ENCODE measurements at places on chromosomes 13 and 19.
A peak's percentile ranks its signal among the peaks of the same experiment; 100 is the strongest.

- DNase-seq: peak; percentile 96
Measured at GRCh38 chr19:58330458-58330857, 3.7 kb downstream of the ZSCAN22 start.

DNA sequence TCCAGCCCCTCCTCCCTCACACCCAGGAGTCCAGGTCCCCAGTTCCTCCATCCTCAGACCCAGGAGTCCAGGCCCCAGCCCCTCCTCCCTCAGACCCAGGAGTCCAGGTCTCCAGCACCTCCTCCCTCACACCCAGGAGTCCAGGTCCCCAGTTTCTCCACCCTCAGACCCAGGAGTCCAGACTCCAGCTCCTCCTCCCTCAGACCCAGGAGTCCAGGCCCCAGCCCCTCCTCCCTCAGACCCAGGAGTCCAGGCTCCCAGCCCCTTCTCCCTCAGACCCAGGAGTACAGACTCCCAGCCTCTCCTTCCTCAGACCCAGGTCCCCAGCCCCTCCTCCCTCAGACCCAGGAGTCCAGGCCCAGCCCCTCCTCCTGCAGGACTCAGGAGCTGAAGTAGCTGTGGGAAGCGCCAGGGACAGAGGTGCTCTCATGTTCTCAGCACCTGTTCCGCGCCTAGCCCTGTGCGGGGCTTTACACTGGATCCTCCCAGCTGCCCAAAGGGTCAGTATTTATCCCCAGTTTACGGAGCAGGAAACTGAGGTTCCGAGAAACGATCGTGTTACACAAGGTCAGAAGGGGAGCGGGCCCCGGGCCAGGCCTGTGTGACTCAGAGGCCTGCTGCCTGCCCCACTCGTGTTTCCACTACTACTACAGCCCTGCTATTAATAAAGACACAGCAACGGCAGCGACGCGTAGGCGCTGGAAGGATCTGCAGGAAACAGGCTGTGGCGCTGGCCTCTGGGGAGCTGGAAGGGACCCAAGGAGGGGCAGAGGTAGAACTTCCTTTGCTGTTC lies 1.7 kb upstream of the SBK3 start:
- peak; percentile 95 for DNase-seq

GRCh38 chr19:35641515-35642151 lies at the start of gene ETV2:
TSS of gene ETV2 (plus strand) at chr19:35641745. CDS start at chr19:35642461, 716 bp downstream.
- DNase-seq: no peak

- DNase-seq: no peak
Measured at GRCh38 chr13:88919970-88920628, 1248.9 kb downstream of the SLITRK5 start.

GRCh38 chr13:106352850-106353249 lies 182.6 kb downstream of the EFNB2 start:
- DNase-seq: no peak

DNA sequence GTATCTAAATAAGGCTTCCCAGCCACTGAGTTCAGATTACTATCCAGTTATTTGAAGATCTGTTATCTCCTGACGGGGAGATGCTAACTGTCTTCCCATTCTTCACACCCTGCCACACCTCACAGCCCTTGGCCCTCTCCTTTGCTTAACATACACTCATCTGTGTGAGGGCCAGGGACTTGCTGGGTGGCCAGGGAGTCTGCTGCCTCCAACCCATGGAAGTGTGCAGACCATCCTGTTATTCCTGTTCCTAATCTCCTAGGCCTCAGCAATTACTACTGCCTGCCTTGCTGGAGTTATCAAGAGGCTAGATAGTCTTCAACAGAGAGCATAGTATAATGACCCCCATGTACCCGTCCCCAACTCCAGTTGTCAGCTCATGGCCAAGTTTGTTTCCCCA lies 36.2 kb upstream of the GTF3A start:
- DNase-seq: no peak

GRCh38 chr13:44575741-44576350 lies at the start of gene TSC22D1:
TSS of gene TSC22D1 (minus strand) at chr13:44576330. CDS start at chr13:44576074, 256 bp downstream.
- no peak for DNase-seq

DNA sequence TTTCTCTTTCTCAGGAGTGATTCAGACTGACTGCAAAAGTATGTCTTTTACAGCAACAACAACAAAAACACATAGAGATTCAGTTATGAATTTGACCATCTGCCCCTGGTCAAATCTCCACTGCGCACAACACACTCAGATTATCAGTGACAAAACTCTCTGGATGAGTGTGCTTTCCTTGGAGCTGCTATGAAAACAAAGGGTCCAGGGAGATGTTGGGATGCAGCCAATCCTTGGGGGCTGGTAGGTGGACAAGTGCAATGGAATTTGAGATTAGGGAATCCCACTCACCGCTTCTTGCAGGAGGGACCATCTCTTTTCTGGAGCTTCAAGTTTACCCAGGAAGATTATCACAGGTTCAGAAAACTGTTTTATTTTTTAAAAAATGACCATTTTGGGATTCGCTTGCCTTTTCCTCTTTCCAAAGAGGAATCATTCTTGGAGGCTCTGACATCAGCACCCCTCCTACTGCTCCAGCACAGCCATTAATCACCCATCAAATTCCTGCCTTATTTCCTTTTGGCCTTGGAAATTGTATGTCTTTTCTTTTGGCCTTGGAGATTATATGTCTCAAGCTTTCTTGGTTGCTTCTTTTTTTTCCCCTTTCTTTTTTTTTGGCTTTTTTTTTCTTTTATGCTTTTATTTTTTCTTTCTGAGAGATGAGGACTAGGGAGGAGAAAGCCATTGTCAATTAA lies 311.8 kb downstream of the TSHZ3 start:
- DNase-seq: no peak

GRCh38 chr13:109275852-109276251 lies 510.5 kb downstream of the IRS2 start:
- DNase-seq: no peak

GRCh38 chr19:16571822-16572331 lies 338 bp downstream of the SLC35E1 start:
- no peak for DNase-seq

- no peak for DNase-seq
Measured at GRCh38 chr13:96294930-96295881, 205.3 kb downstream of the HS6ST3 start.

DNA sequence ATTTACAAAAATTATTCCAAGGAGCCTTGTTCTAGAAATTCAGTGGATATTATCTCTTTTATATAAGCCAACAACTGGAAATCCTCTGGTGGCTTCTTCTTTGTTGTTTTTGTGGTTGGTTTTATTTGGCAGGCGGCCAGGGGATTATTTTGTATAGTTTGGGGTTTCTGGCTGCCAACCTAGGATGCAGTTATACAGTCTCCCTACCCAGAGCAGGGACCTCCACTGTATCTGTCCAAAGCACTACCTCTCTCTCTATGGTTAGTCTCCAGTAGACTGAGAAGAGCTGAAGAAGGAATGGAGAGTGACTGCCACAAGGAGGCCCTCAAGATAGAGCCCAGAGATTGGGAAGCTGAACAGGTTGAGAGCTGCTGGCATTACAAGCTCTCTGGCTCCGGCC lies 80.2 kb downstream of the ZAR1L start:
- DNase-seq: no peak

- DNase-seq: peak; percentile 16
Measured at GRCh38 chr19:46951171-46951986, 68.3 kb upstream of the NPAS1 start.

GRCh38 chr19:32020538-32020937 lies 324.9 kb upstream of the ZNF507 start:
- no peak for DNase-seq

- no peak for DNase-seq
Measured at GRCh38 chr13:51091839-51092238, 19.2 kb downstream of the C13orf42 start.

- DNase-seq: no peak
Measured at GRCh38 chr19:18879579-18880373, 16.2 kb downstream of the CERS1 start.

DNA sequence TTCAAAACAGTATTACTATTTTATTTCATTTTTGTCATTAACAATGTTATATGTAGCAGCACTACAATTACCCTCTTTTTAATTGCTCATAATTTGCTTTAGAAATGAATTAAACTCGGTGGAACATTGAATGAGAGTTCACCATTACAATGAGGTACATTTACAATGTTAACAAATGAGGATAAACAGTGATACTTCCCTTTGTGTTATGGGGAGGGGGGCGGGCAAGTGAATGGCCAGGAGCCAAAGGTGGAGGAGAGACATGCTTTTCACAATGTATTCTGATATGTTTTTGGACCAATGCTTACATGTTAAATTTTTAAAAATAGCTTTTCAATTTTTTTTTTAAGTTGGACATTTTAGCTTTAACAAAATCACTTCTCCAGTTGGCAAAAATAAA lies 34.2 kb downstream of the NALCN start:
- DNase-seq: no peak

- DNase-seq: no peak
Measured at GRCh38 chr13:37953696-37954095, 84.1 kb upstream of the TRPC4 start.

GRCh38 chr13:28301839-28302238 lies 163.5 kb downstream of the PAN3 start:
- no peak for DNase-seq

DNA sequence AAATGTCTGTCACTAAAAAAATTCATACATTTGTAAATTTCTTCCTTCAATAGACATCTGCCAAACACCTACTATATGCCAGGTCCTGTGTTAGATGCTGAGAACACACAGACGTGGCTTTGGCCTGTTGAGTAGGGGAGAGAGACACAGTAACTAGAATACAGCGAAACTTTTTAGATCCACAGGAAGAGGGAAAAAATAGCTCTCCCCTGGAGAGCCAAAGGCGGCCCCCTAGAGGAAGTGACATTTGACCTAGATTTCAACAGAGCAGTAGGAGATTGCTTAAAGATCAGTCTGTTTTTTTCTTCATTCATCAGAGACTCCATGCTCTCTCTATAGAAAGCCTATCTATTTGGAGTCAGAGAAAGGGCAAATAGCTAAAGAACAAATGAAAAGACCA lies 11.3 kb downstream of the LCP1 start:
- no peak for DNase-seq

DNA sequence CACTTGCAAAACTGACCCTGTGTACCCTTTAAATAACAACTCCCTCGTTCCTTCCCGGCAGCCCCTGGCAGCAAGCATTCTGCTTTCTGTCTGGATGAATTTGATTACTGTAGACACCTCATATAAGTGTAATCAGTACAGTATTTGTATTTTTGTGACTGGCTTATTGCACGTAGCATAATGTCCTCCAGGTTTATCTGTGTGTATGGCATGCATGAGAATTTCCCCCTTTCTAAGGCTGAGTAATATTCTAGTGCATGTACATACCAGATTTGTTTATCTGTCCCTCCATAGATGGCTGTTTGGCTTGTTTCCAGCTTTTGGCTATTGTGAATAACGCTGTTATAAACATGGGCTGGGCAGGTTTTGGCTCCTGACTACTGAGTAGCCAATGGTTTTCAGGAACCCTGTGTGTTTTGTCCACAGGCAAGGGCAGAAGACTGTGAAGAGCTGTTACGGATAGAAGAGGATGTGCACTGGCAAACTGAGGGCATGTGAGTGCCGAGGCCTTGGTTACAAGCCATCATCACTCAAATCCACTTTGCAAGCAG lies 98.0 kb downstream of the ESD start:
- DNase-seq: no peak

- no peak for DNase-seq
Measured at GRCh38 chr13:110564472-110564985, 3.0 kb upstream of the RAB20 start.

DNA sequence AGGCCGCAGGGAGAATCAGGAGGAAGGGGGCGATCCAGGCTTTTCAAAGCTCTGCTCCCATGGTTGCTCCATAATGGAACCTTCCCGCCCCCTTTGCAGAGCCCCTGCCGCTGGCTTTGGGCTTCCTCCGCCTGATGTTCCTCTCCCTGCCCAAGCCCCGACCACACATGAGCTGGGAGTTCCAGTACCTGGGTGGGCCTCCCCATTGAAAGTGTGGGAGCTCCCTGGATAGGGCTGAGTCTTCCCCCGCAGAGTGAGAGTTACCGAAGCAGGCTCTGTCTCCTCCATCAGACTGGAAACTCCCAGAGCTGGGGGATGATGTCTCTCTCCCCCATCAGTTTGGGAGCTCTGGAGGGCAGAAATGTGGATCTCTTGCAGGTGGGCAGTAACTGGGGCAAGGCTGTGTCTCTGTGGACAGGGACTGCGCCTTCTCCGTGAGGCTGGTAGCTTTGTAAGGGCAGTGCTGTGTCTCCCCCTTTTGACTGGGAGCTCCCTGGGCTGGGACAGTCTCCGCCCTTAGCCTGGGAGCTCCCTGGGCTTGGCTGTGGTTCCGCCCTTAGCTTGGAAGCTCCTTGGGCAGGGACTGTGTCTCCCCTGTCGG lies 722 bp downstream of the DCAF15 start:
- peak; percentile 64 for DNase-seq

- no peak for DNase-seq
Measured at GRCh38 chr19:6849876-6850275, 37.5 kb upstream of the ADGRE1 start.

- DNase-seq: no peak
Measured at GRCh38 chr13:82772816-82773215, 1109.5 kb downstream of the SLITRK1 start.

DNA sequence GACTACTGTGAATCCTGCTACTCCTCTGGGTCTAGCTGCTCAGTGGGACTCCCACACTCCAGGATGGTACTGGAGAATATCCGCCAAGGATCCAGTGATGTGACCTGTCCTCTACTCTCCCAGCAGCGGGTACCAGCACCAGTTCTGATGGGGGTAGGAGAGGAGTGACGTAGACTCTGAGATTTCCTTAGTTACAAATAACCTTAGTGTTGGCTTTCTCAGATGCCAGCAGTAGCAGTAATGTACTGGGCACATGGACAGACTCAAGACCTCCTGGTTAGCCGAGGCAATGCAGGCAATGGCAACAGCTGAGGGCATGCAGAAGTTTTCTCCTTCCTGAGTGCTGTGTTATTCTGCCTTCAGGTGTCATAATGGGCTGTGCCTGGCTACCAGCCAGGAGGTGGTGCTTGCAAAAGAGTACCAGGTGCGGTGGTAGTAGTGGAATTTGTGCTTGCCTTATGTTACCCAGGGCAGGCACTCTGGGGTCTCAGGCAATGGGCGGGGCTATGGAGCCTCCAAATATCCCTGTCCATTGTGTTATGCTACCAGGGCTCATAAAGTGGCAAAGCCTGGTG lies 105.3 kb upstream of the KLF5 start:
- no peak for DNase-seq

GRCh38 chr19:16293118-16294091 lies 31.2 kb upstream of the KLF2 start:
- DNase-seq: peak; percentile 55

GRCh38 chr19:46726971-46727501 lies 10.1 kb upstream of the PRKD2 start:
- DNase-seq: no peak

- DNase-seq: peak; percentile 65
Measured at GRCh38 chr19:18488403-18488723, 33.5 kb downstream of the ELL start.

DNA sequence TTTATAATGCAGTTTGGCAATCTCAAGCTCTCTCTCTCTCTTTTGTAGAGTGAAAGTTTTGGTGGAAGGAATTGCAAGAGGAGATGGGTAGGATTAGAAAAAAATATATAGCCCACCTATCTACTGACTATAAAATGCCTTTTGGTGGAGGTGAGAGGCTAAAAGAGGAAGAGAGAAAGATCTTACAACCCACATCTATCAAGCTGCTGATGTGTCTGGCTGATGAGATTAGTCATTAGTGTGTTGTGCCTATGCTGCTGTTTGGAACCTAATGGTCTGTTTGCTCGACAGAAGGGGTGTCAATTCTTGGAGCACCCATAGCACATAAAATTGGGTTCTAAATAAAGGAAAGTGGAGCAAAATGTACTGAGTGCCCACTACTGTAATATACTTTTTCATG lies 411.0 kb downstream of the HS6ST3 start:
- no peak for DNase-seq

GRCh38 chr13:112169941-112170822 lies 103.2 kb downstream of the SOX1 start:
- no peak for DNase-seq

Measured in H54 (cell line).